CD4-positive, alpha-beta T cell treated with Interleukin-4 for 1 hour (primary cell): ENCODE measurements at places on chromosomes 3 and 15.

DNA sequence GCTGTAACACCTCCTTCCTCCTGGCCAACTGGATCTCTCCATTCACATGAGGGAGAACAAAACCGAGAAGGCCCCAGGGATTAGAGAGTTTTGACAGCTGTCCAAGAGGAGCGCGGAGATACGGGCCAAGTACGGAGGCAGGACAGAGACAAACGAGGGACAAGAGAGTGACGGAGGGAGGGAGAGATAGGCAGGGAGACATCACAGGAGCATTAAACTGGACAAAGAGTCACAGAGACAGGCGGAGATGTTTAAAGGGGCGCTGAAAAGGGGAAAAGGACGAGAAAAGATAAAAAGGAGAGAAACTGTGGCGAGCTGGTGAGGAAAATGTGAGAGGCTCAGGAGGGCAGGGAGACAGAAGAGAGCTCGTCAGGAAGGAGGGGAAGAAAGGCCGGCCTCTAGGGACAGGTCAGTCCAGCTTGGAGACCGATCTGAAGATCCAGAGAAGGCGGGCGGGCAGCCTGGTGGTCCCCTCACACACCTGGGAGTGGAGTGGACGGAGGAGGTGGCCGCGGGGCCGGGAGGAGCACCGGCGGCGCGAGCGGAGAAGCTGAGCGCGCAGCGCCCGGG lies 40.5 kb upstream of the ROPN1 start:
- no peak for DNase-seq

- no peak for DNase-seq
These were observed 691 bp downstream of the RHCG start for GRCh38 chr15:89495638-89496145.

GRCh38 chr3:31713816-31714215 lies 181.1 kb downstream of the STT3B start:
- DNase-seq: no peak

DNA sequence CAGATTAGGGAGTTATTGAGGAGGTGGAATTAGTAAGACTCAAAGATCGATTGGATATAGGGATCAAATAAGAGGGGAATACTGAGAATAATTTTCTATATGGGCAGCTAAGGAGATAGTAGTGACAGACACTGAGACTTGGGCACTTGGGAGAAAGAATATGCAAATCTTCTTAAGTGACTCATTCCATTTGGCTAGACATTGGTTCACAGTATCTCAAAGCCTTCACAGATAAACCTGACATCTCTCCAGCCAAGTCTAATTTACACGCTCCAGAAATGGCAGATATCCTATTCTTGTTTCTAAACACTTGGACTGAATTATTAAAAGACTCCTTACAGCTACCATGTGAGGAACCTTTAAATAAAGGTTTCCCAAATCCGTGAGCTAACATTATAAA lies 104.6 kb upstream of the ADAMTS9 start:
- DNase-seq: no peak

DNA sequence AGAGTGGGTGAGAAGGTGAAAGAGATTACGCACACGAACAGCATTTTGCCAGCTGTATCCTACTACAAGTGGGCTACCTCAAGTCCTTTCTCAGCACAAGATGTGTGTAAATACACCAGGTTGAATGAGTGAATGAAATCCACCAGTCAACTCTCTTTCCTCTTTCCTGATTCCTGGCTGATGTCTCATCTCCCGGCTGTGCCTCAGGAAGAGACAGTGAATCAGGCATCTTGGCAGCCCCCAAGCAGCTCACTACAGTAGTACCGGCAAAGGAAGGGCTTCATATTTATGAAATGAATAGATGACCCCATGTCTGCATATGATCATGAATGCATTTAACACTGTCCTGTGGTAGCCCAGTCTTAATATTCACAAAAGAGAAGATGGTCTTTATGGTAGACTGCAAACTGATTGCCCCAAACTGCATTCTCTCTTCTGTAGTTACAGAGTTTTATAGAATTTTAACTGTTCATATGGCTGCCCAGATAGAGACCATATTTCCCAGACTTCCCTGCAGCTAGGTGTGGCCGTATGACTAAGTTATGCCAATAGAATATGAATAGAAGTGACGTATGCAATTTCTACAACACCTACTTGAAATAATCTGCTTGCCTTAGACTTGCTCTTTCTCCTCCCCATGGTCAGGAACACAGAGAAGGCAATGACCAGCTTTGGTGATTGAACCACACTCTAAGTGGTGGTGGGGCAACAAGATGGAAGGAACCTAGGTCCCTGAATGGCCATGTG lies 22.7 kb downstream of the MGLL start:
- DNase-seq: no peak

- DNase-seq: no peak
These were observed 268.0 kb upstream of the ARRDC4 start for GRCh38 chr15:97692301-97693015.

DNA sequence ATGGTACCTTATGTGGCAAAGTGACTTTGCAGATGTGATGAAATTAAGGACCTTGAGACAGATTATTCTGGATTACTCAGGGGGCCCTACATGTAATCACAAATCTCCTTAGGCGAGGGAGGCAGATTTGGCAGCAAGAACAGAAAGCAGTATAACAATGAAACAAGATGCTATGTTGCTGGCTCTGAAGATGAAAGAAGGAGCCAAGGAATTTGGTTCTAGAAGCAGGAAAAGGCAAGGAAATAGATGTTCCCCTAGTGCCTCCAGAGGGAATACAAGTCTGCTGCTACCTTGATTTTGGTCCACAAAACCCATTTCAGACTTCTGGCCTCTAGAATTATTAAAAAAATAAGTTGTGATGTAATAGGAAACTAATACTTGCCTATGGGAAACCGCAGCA lies 64.5 kb downstream of the PIK3R4 start:
- no peak for DNase-seq

DNA sequence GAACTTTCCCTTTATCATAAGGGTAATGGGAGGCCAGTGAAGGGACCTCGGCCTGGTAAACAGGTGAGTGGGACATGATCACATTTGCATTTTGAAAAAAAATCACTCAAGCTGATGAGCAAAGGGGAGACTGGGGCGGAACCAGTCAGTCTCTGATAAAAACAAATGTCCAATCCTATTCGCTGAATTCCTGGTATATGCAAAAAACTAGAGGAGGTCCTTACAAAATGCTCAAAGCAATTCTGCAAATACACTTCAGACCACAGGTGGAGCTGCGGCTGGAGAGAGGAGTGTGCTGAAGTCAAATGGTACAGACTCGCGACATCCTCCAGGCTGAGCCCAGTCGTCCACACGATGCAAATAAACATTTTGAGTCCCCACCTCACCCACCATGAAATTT lies 166.7 kb downstream of the FOXP1 start:
- DNase-seq: peak; percentile 67

DNA sequence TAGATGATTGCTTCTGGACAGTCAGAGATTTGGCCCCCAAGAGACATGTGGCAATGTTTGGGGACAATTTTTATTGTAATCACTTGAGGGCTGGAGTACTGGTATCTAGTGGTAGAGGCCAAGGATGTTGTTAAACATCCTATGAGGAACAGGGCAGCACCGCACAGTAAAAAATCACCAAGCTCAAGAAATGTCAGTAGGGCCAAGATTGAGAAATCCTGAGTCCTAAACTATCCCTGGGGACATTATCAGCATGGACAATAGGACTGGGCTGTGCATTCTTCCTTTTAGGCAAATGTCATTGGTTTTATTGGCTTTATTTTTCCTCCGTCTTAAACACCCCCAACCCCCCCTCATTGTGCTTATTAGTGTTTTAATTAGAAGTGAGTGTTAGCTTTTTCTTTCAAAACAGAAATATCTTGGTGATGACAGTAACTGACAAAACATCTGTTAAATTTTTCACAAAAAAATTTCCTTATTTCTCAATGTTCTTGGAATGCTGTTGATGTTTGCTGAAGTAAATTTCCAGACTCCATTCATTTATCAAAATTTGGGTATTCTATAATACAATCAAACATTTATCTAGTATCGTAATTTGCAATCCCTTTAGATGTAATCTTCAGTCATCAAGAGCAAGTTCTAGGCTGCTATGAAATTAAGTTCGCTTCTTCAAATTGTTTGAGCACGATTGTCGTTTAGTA lies 944.4 kb downstream of the VGLL3 start:
- DNase-seq: no peak

GRCh38 chr3:155032918-155033317 lies 47.2 kb upstream of the MME start:
- no peak for DNase-seq

- no peak for DNase-seq
These were observed 19.5 kb downstream of the BMF start for GRCh38 chr15:40088929-40089755.

DNA sequence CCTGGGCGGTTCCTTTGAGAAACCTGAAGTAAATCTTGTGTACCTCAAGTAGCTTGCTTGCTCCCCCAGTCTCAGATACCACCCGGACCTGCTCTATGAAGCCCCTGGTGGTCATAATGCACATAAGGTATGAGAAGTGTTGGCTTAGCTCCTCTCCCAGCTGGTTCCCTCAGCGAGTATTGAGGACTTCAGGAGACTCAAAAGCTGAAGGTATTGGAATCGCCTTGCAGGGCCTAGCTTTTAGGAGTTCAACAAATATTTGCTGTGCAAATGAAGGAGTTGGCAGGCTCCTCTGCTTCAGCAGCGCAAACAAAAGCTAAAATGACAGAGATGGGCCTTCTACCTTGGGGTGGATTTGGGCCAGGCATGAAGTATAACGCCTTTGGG lies 1.7 kb downstream of the CMTM8 start:
- peak; percentile 64 for DNase-seq

GRCh38 chr15:31082771-31083369 lies 18.7 kb downstream of the TRPM1 start:
- no peak for DNase-seq

- no peak for DNase-seq
These were observed 117.7 kb downstream of the CD47 start for GRCh38 chr3:107973152-107973551.

DNA sequence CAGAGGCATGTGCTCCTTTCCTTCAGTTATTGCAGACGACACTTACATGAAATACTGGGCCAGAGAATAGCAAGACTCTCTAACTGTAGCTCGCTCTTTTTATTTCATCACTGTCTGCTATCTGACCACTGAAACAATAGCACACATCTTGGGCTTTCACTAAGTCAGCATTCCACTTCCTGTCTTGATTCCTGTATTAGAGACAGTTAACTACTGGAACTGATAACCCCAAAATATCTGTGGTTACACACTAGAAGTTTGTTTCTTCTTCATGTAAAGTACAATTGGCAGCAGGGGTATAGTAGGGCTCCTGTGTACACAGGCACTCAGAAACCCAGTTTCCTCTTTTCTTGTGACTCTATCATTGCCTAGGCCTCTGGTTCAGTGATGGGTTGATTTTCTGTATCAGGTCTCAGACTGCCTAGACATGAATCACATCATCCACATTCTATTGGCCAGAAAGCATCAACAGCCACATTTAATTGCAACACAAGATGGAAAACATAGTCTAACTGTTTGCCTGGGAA lies 230.2 kb upstream of the CD96 start:
- no peak for DNase-seq

GRCh38 chr3:128545120-128545752 lies 52.2 kb upstream of the GATA2 start:
- no peak for DNase-seq

GRCh38 chr15:34722439-34722836 lies 32.4 kb downstream of the GJD2 start:
- no peak for DNase-seq

GRCh38 chr3:49967291-49967690 lies 27.3 kb downstream of the RBM6 start:
- no peak for DNase-seq

- DNase-seq: no peak
These were observed 11.7 kb upstream of the HHATL start for GRCh38 chr3:42714171-42714852.

GRCh38 chr3:120563356-120564022 lies 32.6 kb upstream of the NDUFB4 start:
- DNase-seq: no peak

DNA sequence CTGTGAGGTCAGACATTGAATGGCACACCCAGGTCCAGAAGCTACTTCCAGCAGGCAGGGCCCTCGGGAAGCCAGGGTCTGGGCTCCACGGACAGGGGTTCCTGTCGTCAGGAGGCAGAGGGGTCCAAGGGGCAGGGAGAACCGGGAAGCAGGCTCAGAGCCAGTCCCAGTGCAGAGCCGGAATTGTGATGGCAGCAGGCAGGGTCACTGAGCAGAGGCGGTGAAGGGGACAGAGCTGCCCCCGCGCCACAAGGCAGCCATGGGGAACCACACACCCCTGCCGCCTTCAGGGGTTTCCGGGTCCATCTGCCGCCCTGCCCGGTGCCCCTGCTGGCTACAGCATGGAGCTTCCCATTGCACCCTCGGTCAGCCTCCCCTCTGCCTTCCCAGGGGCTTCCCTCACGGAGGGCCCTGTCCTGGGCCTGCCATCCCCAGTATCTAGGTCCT lies 136.9 kb downstream of the NSMCE3 start:
- no peak for DNase-seq

GRCh38 chr3:99066863-99067262 lies 165.4 kb upstream of the DCBLD2 start:
- DNase-seq: no peak

DNA sequence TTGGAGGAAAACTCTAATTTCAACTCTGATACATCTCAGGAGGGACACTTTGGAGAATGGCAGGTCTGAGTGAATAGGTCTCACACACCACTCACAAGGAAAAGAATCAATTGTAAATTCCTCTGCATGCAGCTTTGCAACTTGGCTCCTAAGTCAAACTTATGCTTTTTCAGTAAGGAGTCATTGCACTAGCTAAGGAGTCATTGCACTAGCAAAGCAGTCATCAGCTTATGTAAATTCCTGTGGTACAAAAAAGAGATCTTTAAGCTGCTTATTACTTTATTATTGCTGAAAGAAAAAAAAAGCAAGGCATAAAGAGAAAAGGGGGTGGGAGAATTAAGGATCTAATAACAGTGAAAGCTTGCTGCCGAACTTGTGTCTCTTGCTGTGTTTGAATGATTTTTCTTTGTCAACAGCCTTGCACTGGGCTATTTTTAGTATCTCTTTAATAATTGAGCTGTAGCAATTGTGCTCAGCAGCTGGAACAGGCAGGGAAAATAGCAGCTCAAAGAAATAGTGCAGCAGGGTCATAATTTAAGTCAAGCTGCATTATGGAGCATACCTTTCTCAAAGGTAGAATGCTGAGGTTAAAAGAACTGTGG lies 154.3 kb upstream of the ARPP21 start:
- DNase-seq: no peak

GRCh38 chr3:134008630-134009156 lies 21.0 kb downstream of the SLCO2A1 start:
- DNase-seq: no peak

- no peak for DNase-seq
These were observed 46.7 kb downstream of the THBS1 start for GRCh38 chr15:39627451-39628143.

DNA sequence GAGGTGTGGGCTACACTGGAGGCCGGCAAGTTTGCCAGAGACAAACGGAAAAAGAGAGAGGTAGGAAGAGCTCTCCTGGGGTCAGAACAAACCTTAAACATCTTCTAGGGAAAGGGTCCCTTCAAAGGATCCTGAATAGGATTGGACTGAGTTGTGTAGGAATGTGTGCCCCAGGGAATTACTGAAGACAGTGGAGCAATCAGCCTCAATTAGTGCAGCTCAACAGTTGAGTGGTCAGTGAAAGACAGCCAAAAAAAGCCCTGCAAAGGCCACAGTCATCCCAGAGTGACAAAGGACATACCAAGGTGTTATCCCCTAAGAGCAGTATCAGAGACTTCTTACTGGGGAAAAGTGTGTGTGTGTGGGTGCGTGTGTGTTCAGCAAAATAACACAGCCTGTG lies 70.3 kb downstream of the NUP210 start:
- no peak for DNase-seq

- DNase-seq: peak; percentile 69
These were observed 10.3 kb upstream of the COPG1 start for GRCh38 chr3:129238945-129239705.
